ENCODE measurements at places on chromosomes 11 and 22.

- peak; percentile 71 for DNase-seq
These were observed 6.4 kb upstream of the BMAL1 start for GRCh38 chr11:13271060-13271693.

GRCh38 chr11:95426823-95427462 is 195.9 kb upstream of the SESN3 start:
- no peak for DNase-seq

DNA sequence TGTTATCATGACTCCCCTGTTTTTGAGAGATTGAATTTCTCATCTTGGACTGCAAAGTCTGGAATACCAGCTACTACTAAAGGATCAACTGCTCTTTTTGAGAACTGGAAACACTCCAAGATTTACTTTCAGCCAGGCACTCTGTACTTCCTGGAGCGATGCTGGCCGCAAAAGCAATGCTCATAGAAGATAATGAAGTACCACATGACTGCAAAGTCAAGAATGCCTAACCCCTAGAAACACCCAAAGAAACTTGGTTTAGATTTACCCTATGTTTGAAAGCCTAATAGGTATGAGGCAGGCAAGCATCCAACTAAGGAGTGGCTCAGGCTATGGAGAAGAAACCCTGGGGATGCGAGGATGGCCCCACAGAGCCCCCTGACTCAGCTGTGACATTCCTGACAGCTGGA is 47.7 kb upstream of the ARHGAP20 start:
- DNase-seq: no peak

GRCh38 chr11:12243911-12244550 is 133.3 kb upstream of the PARVA start:
- no peak for DNase-seq

DNA sequence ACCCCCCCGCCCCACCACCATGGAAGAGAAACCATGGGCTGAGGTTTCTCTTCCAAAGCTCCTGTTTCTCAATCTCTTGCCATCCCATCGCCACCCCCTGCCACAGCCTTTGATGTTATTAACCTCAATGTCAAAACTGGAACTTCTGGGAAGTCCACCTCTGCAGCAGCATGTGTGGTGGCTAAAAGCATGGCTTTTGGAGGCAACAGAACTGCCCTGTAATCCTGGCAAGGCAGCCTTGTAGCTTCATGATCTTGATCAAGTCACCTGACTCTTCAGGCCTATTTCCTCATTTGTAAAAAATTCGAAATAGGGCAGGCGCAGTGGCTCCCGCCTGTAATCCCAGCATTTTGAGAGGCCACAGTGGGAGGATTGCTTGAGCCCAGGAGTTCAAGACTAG is 3.5 kb upstream of the COX8A start:
- DNase-seq: no peak
